Cortex of kidney (tissue), 1 donor: ENCODE measurements at places on chromosomes 2 and 18.

DNA sequence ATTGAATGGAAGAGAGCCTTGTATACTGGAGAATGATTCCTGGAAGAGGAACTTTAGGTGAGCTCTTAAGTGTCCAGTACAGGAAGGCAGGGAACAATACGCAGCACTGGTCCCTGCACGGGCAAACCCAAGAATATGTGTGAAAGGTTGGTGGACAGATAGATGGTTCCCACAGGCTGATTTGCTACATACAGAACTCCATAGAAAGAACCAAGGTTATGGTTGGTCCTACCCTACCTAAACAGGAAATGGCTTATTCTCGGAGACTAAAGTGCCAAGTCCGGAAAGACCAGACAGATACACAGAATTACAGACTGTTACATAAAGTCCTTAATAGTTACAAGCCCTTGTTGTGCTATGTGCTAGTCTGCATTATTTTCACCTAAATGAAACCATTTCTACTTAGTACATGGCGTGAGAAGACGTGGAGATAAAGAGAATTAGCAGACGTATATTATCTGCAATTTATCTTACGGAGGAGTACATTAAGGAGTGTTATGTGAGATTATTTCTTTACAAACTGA, 1.2 kb downstream of the REV1 start:
- DNase-seq, result no peak

- no peak for DNase-seq
Measured at GRCh38 chr18:65919663-65920062, 168.9 kb downstream of the CDH7 start.

GRCh38 chr2:240571314-240571973, 3.2 kb downstream of the RNPEPL1 start:
- DNase-seq, result no peak

DNA sequence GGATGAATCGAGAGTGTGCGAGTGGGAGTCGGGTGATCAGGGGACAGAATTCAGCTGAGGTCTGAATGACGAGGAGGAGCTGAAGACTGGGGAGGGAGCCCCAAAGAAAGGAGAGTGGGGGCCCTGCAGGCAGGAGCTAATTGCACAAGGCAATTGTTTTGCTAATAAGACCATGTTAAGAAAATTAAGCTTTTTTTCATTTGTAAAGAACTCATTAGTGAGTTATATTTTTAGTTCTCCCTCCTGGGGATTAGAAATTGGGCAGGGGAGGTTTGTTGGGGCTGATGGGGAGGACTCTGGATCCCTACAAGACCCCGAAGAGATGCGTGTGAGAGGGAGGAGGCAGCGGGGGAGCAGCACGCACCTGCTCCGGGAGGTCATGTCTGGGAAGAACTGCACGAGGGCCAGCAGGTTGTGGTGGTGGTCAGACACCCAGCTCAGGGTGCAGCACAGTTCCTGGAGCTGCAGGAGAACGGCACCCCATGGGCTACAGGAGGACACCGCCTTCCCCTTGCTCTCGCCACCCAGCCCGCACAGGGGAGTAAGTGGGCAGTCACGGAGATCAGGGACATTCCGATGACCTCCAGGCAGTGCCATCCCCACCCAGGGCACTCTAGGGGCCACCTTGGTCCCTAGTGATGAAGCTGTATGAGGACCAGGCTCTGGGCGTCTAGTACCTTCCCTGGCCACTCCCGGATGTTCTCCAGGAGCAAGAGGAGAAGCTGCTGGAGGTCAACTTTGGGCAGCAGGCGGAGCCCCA, 51.1 kb upstream of the SEMA4C start:
- DNase-seq, result no peak

DNA sequence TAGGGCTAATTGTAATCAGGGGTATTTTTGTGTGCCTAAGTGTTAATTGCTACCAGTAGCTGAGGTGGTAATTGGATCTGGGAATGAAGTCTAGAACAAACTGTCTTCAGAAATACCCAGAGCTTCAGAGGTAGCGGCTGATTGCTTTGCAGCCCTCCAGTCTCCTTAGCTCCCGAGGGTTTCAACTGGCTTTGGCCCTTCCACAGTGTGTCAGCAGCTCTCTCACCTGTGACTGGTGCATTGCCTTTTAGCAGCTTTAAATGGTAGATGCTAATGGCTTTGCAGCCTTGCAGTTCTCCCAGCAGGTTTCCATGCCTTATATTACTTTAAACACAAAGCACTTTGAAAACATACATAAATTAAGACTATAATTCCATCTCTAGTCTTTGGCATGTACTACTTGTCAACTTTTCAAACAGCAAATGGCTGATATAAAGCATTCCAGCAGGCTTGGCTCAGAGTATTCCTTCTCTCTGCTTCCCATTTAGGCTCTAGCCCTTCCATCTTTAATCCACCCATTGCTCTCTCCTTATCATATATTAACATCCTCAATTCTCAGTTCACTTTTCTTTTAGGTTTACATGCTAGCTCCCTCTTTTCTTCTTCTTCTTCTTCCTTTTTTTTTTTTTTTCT, 156.4 kb upstream of the GALNT13 start:
- DNase-seq, result no peak
